ENCODE measurements at places on chromosomes 3 and 15.

GRCh38 chr3:131988209-131988608, 46.6 kb downstream of the CPNE4 start:
- DNase-seq: no peak

- DNase-seq: no peak
Observed at GRCh38 chr15:95987299-95987698, 343.2 kb upstream of the NR2F2 start.

GRCh38 chr3:96657710-96658109, 156.7 kb upstream of the EPHA6 start:
- no peak for DNase-seq

DNA sequence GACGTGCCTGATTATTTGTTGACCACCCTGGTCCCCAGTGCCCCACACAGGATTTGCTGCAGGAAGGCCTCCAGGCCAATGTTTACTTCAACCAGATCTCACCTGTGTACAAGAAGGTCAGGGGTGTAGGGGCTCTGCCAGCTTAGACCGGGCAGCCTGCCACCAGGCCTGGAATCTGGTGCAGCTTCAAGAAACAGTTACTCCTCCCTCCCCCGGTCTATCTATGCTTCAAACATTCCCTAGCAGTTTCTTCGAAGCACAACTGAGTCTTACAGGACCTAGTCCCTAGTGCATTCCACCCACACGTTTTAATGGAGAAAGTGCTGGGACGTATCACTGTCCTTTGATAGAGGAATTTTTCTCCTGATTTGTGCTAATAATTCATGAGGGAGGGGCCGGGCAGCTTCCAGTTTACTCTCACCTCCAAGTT, 8.0 kb downstream of the SH3BP5 start:
- no peak for DNase-seq

- no peak for DNase-seq
Observed at GRCh38 chr3:64163755-64164148, 61.5 kb downstream of the PRICKLE2 start.

DNA sequence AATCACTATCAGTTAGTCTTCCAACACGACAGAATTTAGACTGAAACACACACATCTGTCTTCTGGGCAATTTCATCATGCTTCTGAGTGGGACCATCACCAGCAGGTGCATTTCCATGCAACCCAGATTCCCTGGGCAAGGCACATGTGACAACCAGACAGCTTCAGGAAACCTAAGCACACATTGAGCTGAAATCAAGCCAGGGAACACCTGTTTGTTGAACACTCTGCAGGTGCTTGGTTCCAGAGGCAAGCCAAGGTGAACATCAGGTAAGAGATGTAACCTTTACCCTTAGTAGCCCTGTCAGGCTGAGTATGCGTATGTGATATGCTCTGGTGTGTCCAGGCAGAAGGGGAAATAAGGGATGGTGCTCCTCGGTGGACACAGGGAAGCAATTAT, 3.3 kb upstream of the PSMD2 start:
- no peak for DNase-seq

- DNase-seq: peak; percentile 52
Observed at GRCh38 chr3:48222616-48223513, at the start of gene CAMP. CAMP (plus strand) TSS chr3:48223495; CDS start chr3:48223512, 17 bp downstream.

DNA sequence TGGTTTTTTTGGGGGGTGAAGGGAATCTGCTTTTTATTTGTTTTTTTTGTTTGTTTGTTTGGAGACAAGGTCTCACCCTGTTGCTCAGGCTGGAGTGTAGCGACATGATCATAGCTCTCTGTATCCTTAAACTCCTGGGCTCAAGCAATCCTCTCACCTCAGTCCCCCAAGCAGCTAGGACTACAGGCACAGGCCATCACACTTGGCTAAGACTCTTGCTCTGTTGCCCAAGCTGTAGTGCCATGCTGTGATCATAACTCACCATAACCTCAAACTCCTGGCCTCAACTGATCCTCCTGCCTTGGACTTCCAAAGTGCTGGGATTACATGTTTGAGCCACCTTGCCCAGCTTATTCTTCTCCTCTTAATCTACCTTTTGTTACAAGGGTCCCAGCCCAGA, 31.8 kb downstream of the GPR176 start:
- DNase-seq: no peak

GRCh38 chr3:195423818-195424217, 19.0 kb downstream of the ACAP2 start:
- DNase-seq: no peak

GRCh38 chr3:181417748-181418147, 294.0 kb upstream of the SOX2 start:
- DNase-seq: no peak

- DNase-seq: no peak
Observed at GRCh38 chr3:9033867-9034266, 70.6 kb upstream of the RAD18 start.

All from mesothelial cell of epicardium (in vitro differentiated cells).